ENCODE measurements at places on chromosomes 3 and 15.

GRCh38 chr3:22555753-22556435 is 647.2 kb upstream of the UBE2E2 start:
- no peak for DNase-seq

- DNase-seq: no peak
Observed at GRCh38 chr15:40902605-40903561, 8.6 kb downstream of the VPS18 start.

GRCh38 chr3:181966393-181966792 is 254.7 kb downstream of the SOX2 start:
- no peak for DNase-seq

GRCh38 chr15:39781967-39782302 is 706 bp downstream of the FSIP1 start:
- no peak for DNase-seq

GRCh38 chr15:68674975-68675374 is 96.2 kb downstream of the CORO2B start:
- no peak for DNase-seq

DNA sequence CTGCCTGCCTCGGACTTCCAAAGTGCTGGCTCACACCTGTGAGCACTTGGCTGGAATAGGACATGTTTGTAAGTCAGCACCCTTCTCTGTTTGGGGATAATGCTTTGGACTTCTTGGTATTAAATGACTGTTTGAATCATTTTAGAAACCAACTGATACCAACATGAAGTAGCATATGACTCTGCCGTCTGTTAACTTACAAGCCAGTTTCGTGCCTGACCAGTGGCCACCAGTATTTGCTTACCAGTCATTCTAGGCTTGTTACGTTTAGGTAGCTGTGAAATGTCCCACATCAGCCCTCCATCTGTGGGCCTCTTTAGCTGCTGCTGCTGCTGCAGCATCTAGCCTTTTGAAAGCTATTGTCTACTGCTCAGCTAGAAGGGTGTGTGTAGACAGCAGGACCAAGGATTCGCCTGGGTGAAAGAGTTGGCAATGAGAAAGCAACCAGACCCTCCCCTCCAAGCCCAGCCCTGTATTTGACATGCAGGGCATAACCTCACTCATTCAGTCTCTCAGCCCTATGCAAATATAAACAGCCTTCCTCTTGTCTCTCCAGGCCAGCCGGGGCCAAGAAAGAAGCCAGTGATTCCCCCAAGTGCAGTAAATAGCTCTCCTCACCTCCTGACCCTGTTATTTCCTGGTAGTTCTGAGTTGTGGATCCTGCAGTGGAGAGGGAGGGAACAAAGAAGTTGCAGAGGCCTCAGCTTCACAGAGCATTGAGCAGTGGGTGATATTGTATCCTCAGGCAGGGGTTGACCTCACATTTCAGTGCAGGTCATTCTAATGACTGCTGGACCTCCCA is 51.0 kb downstream of the NKIRAS1 start:
- DNase-seq: peak; percentile 67

- DNase-seq: no peak
Observed at GRCh38 chr3:8595252-8595651, 49.3 kb downstream of the SSUH2 start.

- no peak for DNase-seq
Observed at GRCh38 chr3:18886331-18886730, 262.0 kb upstream of the KCNH8 start.

- no peak for DNase-seq
Observed at GRCh38 chr15:85430406-85431204, 50.2 kb downstream of the AKAP13 start.

DNA sequence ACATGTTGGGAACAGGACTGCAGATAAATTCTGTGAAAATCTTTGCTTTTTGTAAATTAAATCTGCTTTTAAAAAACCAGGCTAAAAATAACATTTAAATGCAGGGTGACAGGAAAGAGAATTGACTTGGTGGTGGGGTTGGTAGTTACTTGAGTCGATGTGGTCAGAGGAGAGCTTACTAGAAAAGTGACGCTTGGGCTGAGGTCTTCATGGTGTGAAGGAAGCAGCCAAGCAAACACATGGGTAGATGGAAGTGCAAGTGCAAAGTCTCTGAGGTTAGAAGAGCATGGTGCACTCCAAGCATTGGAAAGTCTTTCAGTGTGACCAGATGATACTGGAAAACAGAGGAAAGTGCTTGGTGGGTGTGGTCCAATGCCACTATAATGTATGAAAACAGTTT is 86.4 kb upstream of the THBS1 start:
- no peak for DNase-seq

DNA sequence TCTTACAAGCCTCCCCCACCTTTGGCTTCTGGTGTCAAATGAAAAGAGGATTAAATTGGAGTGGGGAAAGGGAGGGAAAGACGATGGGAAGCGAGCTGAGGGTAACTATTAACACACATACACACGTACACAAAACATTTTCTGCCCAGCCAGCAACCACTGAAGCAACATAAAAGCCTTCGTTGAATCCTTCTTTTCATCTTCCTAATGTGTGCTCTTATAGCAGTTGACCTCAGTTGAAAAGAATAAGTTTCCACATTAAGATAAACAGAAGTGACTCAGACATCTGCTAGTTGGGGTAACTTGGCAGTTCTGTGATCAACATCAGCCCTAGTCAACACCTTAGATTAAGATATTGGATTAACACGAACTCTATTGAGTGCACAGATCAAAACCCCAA is 558.5 kb downstream of the MECOM start:
- DNase-seq: no peak

DNA sequence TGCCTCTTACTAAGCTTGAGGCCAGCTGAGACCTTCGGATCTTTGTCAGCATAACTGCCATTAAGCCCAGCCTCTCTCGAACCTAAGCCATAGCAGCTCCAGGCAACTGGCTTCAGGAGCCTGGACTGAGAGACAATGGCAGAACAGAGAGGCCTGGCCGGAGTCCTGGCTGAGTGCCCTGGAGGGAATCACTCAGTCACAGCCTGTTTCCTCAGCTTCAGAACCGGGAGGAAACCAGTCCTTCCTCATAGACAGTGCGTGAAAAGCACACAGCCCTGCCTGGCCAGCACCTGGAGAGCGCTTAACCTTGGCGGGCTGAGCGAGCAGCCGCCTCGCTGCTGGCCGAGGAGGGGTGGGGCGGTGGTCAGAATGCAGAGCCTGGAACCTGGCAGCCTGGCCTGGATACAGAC is 21.6 kb downstream of the RNU5B-1 start:
- peak; percentile 57 for DNase-seq

- no peak for DNase-seq
Observed at GRCh38 chr15:55475842-55476241, 32.2 kb downstream of the DNAAF4 start.

- DNase-seq: no peak
Observed at GRCh38 chr3:191008074-191008473, 145.6 kb upstream of the GMNC start.

DNA sequence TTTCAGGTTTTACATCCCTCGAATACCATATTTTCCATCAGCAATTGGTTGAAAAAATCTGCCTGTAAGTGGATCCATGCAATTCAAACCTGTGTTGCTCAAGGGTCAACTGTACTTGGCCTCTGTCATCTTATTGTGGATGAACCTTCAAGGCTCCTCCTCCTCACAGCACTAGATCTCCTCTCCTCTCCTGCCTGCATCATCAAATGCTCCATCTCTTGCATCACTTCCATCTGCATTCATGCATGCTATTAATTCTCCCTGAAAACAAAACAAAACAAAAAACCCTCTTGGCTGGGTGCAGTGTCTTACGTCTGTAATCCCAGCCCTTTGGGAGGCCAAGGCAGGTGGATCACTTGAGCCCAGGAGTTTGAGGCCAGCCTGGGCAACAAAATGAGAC is 10.1 kb downstream of the BCL2L10 start:
- DNase-seq: no peak

- no peak for DNase-seq
Observed at GRCh38 chr15:58704155-58704865, 45.2 kb downstream of the ADAM10 start.

GRCh38 chr15:68897016-68897415 is 33.3 kb upstream of the SPESP1 start:
- DNase-seq: no peak

DNA sequence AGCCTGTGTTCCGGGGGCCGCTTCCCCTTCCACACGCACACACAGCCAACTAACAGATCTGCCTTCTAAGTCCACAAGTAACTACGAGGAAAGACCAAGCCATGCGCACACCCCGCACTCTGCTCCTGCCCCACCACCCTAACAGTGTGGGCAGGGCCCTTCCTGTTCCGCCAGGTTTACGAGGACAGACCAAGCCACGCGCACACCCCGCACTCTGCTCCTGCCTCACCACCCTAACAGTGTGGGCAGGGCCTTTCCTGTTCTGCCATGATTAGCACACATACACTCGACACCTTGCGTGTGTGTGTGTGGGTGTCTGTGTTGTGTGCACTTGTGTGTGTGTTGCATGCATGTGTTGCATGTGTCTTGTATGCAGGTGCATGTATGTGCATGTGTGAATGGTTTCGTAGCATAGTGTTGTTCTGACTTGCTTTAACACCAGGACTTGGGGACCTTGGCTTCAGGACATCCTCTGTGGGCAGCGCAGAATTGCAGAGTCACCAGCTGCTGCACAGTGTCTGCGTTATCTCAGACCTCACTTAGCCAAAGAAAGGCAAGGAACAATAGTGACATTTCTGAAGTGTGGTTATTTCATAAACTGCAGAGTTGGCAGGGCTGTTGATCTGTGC is 114.4 kb downstream of the CHSY1 start:
- no peak for DNase-seq

- peak; percentile 81 for DNase-seq
Observed at GRCh38 chr15:79209690-79210089, 72.8 kb upstream of the ANKRD34C start.

DNA sequence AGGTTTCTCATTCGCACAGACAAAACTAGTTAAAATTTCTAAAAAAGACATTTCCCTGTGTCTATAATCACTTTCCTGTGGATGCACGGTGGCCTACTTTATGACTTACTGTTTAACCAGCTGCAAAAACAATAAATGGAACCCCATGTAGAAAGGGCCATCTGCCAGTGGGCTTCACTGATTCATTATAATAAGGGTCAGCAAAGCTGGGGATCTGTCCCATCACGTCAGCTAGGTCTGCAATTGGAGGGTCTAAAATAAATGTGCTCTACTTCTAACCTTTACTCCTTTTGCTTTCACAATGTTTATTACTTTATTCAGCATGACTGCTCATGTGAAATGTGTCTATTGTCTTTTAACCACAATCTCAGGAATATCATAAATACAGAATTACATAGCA is 43.1 kb upstream of the NMD3 start:
- no peak for DNase-seq

- no peak for DNase-seq
Observed at GRCh38 chr15:42344763-42345162, 14.5 kb upstream of the CAPN3 start.

DNA sequence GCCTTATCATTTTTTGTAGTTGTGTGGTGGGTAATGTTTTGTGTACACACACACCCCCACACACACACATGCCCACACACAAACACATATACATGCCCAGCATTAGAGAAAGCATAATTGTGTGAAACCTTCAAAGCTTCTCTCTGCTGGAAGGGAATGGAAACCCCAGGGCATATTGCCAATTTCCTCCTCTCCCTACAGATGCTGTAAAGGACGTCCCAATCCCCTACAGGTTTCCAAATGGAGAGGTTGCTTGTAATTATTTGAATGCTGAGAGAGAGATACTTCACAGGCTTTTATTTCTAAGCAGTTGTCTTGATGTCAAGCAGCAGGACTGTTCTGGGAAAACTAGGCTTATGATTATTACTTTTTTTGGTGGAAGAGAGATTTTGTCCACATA is 23.0 kb upstream of the CCK start:
- no peak for DNase-seq
